ENCODE measurements at places on chromosomes 2 and 18.

GRCh38 chr2:71853858-71854257, 293.8 kb downstream of the CYP26B1 start:
- DNase-seq, result no peak

- DNase-seq, result no peak
These were observed 169.0 kb upstream of the HAAO start for GRCh38 chr2:42961385-42961811.

- DNase-seq, result no peak
These were observed 133.0 kb downstream of the FSHR start for GRCh38 chr2:49021271-49021670.

GRCh38 chr2:173511357-173511756, 156.7 kb downstream of the CDCA7 start:
- DNase-seq, result no peak

GRCh38 chr2:54695378-54695777, 28.1 kb upstream of the EML6 start:
- DNase-seq, result no peak
